ENCODE measurements at places on chromosomes 6 and 20.

DNA sequence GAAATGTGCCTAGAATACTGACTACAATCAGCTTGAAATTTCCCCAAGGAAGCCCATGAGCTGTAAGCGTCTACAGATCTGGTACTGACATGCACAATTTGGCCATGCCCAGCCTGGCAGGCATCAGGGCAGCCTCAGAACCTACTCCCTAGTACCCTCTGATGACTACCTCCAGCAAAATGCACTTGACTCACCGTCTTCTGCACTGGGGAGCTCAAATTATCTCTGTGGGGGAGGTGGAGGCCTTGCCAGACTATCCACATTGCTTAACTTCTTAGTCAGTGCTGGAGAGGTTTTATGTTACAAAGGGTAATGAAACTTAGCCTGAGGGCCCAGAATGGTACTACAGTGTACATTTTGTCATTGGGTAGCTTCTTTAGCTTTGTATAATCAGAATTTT is 126.0 kb upstream of the ADGRF1 start:
- DNase-seq: no peak

- DNase-seq: no peak
Measured at GRCh38 chr6:16766043-16766536, 4.8 kb upstream of the ATXN1 start.

- DNase-seq: no peak
Measured at GRCh38 chr6:33981861-33982260, 164.0 kb downstream of the GRM4 start.

DNA sequence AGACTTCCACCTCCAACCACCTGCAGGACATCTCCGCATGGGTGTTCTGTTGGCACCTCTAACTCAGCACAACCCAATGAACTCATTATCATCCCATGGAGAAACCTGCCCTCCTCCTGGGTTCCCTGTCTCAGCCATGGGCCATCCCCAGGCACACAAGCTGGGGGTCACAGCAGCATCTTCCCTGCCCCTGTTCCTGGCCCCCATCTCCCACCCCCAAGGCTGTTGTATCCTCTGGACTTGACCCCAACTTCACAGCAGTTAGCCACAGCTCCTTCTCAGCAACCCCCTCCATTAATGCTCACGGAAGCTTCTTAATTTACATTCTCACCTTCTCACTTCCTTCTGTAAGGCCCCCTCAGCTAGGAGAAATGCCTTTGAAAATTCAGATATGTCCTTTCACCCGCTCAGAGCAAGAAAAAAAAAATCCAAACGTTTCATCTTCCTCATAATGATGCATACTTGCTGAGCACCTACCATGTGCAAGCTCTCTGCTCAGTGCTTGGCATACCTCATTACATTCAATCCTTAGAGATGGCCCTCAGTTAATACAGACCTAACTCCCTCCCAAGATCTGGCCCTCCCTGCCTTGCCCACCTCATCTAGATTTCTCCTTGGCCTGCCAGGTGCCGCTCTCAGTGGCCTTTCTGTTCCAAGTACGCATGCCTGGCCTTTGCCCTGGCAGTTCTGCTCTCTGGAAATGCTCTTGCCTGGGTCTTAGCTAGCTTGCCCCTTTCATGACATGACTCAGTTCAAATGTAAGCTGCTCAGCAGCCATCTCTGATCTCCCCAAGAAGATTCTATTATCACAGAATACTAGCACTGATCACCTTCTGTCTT is 2.5 kb upstream of the NELFCD start:
- no peak for DNase-seq

DNA sequence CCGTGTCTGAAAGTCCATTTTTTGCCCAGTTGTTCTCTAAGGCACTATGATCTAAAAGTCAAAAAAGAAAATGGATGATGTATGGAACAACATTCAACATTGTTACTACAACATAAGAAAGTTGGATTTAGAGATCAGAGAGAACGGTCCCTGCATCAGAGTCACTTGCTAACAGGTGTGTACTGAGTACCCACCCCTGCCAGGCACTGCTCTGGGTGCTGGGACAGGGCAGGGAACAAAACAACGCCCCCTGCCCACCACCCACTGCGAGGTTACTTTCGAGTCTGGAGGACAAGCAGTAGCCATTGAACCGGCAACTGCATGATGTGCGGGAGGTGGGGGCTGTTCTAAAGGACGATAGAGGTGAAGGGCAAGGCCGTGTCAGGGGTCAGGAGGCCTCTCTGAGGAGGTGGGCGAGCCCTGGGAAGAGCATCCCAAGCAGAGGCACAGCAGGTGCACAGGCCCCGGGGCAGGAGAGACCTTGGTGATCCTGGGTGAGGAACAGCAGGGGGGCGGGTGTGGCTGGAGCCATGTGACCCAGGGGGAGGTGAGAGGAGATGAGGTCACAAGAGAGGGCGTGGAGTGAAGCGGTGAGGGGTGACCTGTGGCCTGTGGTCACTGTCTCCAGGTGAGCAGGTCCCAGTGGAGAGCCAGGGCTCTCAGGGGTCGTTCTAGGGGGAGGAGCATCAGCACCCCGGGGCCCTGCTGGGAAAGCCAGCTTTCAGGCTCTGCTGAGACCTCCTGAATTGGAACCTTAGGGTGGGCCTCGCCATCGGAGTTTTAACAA is 197.5 kb upstream of the SULF2 start:
- no peak for DNase-seq

- no peak for DNase-seq
Measured at GRCh38 chr6:35673755-35674154, 15.0 kb downstream of the FKBP5 start.

GRCh38 chr20:36573798-36574365 is 485 bp downstream of the TGIF2 start:
- no peak for DNase-seq

DNA sequence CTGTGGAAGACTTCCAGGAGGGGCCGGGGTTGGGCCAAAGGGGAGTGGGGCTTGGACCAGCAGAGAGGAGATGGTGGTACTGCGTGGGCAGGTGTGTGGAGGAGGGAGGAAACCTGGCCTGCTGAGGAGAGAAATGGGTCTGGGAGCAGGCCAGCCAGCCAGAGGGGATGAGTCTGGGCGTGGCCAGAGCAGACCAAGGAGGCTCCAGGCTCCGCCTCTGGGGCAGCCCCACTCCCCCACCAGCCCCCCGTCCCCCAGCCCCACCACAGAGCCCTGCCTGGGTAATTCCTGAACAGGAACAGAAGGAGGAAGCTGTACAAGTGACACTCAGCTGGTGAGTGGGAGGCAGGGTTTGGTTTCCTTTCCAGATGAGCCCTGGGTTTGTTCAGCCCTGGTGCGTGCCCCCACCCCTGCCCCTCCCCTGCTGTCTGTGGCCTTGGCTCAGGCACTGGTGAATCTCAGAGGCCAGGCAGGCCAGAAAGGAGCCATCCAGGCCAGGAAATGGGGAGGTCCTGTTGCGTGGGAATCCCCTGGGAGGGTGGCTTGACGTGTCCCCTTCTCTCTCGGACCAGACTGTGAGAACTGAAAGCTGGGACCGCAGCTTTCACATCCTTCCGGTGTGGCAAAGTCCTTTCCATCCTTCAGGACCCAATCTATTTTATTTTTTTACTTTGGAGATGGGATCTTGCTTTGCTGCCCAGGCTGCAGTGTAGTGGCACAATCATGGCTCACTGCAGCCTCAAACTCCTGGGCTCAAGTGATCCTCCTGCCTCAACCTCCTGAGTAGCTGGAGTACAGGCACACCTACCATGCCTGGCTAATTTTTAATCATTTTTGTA is 9.4 kb upstream of the SRC start:
- DNase-seq: no peak

GRCh38 chr6:129242546-129242945 is 359.6 kb downstream of the LAMA2 start:
- no peak for DNase-seq

DNA sequence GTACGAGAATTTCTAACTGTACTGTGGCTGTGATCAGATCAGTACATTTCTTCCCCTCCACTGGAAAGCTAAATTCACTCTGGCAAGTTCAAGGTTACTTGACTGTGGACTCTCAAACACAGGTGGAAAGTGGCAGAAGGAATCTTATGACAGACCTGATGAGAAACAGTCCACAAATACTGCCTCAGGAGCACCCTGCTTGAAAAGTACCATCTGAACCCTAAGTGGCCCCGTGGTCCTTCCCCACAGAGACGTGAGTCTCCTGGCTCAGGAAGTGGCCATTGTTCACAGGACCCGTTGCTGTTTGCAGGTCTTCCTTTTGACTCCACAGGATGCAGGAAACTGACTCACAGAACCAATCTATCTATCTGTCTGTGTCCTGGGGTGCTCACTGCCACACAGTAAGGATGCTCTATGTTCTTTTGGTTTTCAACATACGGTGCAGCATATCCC is 47.5 kb upstream of the NHSL1 start:
- DNase-seq: no peak

GRCh38 chr6:132131351-132131750 is 180.2 kb upstream of the CCN2 start:
- DNase-seq: no peak

GRCh38 chr6:116483616-116484015 is 22.4 kb downstream of the CALHM6 start:
- DNase-seq: no peak

GRCh38 chr6:41748542-41748941 is 1.3 kb upstream of the PGC start:
- DNase-seq: no peak

DNA sequence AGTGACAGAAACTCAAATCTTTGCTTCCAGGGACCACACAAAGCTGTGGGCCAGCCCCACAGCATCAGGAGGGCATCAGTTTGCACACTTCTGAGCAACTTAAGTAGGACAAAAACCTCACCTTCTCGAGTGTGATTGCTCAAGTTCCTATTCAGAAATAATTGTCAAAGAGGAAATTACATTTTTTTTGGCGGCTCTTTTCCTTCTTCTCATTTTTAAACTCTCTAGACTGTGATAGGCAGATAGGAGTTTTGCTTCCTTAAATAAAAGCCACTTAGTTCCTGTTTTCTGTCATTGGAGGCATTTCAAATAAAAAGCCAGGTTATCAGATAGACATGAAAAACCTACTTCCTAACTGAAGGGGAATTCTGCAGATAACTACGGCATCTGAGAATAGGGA is 11.2 kb upstream of the TAGAP start:
- DNase-seq: no peak

DNA sequence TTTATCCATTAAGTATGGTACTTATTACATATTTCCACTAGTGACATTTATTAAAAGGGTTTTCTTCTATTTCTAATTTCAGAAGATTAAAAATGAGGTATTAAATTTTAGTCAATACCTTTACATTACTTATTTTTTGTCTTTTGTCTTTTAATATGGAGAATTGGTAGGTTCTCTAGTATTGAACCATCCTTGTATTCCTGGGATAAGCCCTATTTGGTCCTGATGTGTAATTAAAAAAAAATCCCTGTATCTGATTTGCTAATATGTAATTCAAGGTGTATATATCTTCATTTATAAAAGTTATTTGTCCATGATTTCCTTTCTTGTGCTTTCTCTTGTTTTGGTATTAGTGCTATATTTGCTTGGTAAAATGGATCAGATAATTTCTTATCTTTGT is 153.7 kb downstream of the TRMT11 start:
- no peak for DNase-seq

DNA sequence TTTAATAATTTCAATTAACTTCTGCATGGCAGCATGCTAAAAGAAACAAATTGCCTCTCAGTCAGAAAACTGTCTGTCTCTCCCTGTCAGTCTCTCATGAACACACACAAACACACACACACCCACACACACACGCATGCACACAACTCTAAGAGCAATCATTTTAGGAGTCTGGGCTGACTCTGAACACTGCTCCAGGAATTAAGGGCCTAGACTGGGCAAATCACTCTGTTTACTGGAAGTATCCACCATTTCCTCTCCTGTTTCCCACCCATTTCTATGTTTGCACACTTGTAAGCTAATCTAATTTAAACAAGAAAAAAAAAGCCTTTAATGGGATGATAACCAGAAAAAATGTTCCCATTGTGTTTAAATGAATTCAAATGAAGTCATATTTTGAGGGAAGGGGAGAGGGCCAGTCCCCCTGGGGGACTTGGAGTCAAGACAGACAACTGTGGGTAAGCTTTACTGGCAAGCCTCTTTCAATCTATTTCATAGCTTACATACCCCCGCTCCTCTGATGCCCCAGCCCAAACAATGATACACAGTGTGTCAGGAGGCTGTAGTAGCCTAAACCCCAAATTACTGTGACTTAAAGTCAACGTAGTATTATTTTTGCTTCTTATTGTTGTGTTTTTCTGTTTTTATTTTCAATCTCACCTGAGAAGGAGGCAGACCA is 447.8 kb upstream of the FLRT3 start:
- DNase-seq: no peak

- DNase-seq: no peak
Measured at GRCh38 chr6:38133932-38134703, 314.6 kb downstream of the ZFAND3 start.

- DNase-seq: no peak
Measured at GRCh38 chr20:21564127-21564773, 50.4 kb upstream of the NKX2-2 start.

DNA sequence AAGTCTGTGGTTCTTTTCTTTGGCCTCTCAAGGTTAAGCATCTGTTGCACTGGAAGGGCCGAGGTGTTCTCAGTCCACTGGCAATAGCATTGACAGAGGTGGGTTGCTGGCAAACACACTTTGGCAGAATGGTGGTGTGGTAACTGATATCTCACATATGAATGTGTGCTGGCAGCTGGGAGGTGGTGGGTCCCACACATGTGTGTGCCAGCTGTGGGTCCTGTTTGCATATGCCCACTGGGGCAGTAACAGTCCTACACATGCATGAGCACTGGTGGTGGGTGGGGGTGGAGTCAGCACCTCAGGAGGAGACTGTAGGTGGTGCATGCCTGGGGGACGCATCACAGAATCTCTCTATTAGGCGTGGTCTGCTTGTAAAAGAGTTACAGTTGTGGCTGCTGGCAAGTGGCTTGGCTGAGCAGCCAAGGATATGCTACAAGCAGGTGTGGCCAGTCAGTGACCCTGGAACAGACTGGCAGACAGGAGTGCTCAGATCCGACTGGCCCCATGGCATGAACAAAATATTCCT is 934.3 kb downstream of the GRIK2 start:
- DNase-seq: no peak

- no peak for DNase-seq
Measured at GRCh38 chr6:116468293-116468692, 7.1 kb downstream of the CALHM6 start.

- no peak for DNase-seq
Measured at GRCh38 chr6:43407296-43407695, 20.0 kb upstream of the ABCC10 start.

DNA sequence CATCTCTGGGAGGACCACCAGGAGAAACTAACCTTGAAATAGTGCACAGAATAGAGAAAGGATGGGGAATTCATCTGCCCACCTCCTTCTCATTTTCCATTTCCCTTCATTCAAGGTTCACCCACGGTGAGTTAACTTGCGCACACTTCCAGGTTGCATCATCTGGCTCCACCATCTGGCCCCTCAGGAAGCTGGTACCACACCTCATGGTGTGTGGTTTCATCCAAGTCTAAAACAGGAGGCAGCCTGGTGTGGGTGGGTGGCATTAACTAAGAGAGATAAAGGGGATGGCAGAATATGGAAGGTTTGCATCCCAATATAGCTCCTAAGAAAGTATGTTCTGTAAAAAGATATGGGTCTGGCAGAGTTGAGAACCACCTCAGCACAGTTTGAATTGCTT is 3.8 kb downstream of the ZNF334 start:
- no peak for DNase-seq

Data from activated CD8-positive, alpha-beta memory T cell treated with anti-CD3 and anti-CD28 coated beads for 48 hours (primary cell).